G401 (cell line): ENCODE measurements at places on chromosomes 7 and 10.

DNA sequence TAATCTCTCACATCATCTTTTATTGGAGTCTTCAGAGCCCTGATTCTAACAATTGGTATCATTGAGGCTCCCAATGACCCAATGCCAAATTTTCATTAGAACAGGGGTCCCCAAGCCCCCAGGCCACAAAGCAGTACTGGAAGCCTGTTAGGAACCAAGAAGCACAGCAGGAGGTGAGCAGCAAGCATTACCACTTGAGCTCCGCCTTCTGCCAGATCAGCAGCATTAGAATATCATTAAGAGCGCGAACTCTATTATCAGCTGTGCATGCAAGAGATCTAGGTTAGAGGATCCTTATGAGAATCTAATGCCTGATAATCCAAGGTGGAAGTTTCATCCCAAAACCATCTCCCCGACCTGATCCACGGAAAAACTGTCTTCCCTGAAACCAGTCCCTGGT lies 23.1 kb downstream of the KIF5B start:
- DNase-seq = no peak

DNA sequence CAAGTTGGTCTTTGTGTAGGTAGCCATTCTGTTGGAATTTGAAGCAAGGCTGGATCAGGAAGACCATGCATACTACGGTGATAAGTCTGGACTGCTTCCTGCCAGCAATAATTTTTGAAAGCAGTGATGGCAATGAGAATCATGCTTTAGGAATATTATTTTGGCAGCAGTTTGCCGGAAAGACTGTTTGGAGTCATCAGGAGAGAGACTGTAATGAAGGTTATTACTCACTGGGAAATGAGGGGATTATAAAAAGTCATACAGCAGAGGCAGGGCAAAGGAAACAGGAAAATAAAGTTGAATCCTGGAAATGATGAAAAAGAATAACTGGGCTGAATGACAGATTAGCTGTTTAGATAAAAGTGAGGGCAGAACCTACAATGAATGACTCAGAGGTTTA lies 1136.8 kb upstream of the AUTS2 start:
- no peak for DNase-seq

DNA sequence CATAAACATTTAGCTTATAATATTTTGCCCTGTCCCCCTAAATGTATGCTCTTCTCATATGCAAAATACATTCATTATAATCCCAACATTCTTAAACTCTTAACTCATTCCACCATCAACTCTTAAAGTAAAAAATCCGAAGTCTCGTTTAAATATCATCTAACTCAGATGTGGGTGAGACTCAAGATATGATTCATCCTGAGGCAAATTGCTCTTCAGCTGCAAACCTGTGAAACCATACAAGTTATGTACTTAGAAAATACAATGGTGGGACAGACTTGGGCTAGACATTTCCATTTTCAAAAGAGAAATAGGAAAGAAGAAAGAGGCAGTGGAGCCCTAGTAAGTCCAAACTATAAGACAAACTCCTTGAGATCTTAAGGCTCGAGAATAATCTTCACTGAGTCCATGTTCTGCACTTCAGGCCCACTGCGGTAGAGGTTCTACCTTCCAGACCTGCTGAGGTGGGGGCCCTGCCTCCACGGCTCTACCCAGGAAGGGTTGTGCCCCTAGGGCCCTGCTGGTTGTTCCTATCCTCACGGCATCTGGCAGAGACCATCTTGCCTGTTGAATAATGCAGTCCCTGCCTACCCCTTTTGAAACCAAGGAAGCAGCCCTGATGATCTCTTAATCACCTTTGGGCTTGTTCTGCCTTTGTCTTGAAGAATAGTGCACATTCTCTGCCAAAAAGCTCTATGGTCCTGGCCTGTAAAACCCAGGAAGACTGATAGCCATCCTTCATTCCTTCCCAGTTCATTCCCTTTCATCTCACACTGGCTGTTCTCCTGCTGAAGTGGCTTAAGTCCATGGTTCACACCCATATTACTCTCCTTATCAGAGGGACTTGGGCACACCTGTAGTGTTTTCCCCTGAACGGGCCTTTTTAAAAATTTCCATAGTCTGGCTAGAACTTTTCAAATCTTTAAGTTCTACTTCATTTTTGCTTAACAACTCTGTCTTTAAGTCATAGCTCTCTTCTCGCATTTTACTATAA lies 37.3 kb downstream of the INPP5F start:
- DNase-seq = no peak

- peak; percentile 28 for DNase-seq
Measured at GRCh38 chr7:28418311-28418710, 6.0 kb downstream of the CREB5 start.

DNA sequence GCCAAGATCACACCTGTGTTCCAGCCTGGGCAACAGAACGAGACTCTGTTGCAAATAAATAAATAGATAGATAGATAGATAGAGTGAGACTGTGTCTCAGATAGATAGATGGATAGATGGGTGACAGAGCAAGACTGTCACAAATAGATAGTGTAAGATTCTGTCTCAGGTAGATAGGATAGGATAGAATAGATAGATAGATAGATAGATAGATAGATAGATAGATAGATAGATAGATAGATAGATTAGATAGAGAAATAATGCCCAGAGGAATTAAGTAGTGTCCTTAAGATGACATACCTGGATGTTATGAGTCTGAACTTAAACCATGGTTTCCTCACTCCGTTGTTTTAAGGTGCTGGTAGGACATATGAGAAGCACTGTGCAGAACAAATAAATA lies 8.0 kb downstream of the PLEKHA8 start:
- DNase-seq = no peak
